Mammary epithelial cell (primary cell): ENCODE measurements at places on chromosomes 13 and 19. TPM values are rescaled to one million over a fixed set of nuclear protein-coding genes. Genes with fewer than 3 reads are reported as not detected.

Gene LRRC4B
- polyA plus RNA-seq, result not detected

Gene VSTM1
- not detected for polyA plus RNA-seq

Gene TUBA3C
- polyA plus RNA-seq, result not detected

Gene ZNF850
- 0.97 TPM for polyA plus RNA-seq

Gene HPN
- polyA plus RNA-seq, result not detected

Gene HCN2
- polyA plus RNA-seq, result 0.35 TPM

Gene ZNF155
- polyA plus RNA-seq, result 0.69 TPM

Gene ZNF100
- 2.8 TPM for polyA plus RNA-seq

Gene HCST
- polyA plus RNA-seq, result 0.19 TPM

Gene OR7A5
- polyA plus RNA-seq, result 0.24 TPM

Gene CCDC70
- polyA plus RNA-seq, result not detected

Gene SUCLA2
- 28.1 TPM for polyA plus RNA-seq

Gene TNFSF9
- polyA plus RNA-seq, result 20.5 TPM

Gene AKT1S1
- 57.0 TPM for polyA plus RNA-seq
